NCI-H1092 treated with DMSO at 0.1 percent for 48 hours (cell line): ENCODE measurements at places on chromosomes 12 and 14.
A peak's percentile ranks its signal among the peaks of the same experiment; 100 is the strongest.

DNA sequence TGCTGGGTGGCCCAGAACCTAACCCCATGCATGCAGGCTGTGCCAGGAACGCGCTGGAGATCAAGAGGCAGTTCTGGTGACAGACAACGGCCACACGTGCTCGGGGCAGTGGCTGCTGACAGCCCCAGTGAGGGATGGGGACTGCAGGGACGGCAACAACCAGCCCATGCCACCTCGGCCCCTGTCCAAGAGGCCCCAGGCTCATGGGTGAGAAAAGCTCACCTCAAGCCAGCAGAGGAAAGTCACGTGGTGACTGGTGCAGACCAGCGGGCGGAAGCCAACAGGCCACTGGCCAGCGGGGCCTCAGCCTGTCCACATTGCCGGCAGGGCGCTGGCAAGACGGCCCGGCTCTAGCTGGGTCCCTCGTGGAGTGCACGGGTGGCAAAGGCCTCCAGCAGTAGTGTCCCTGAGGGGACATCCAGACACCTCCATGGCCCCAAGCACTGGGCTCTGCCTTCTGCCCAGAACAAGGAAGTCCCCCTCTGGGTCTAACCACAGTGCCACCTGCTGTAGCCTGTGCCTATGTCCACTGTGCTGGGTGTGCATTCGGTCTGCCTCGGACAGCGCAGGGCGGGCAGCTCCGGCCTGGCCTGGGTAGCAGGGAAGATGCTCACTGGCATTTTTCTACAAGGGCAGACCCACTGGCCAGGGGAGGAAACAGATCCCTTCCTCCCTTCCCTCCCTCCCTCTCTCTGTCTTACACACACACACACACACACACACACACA is 134.1 kb downstream of the NCOR2 start:
- no peak for DNase-seq

- no peak for DNase-seq
Measured at GRCh38 chr12:123149501-123150274, 1.2 kb downstream of the PITPNM2 start.

GRCh38 chr12:49336645-49337584 is at the start of gene C1QL4:
Gene C1QL4 (minus strand): TSS chr12:49337188. CDS start chr12:49336477, 711 bp downstream.
- DNase-seq = peak; percentile 38

DNA sequence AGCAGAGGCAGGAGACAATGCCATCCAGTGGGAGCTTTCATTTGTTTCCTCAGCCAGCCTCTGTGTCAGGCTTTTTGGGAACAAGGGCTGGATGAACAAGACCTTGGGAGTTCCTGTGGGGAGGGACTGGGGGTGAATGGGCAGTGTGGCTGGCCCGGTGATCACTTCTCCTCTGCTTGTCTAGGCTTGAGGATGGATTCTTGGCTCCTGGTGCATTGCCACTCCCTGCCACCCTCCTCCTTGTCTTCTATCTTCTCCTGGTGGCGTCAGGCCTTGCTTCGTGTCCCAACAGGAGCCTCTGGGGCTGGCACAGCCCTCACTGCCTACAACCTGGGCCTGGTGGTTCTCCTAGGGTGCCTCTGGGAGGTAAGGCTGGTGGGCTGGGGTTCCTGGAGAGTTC is 25.0 kb upstream of the KCNA5 start:
- DNase-seq = no peak

DNA sequence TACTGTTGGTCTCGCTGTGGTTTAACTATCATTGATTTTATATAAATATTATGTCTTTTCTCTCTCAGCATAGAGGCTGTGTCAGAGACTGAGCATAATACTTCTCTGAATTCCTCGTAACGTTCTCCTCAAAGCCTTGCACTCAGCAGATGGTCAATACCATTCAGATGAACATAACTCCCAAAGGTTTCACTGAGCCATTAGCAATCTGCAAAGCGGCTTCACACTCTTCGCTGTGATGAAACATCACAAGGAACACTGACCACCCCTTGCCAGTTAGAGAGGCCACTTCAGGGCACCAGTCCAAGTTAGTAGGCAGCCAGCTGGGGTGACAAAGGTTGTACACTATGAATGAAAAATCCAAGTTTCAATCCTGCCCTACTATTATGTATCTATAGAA is 30.1 kb upstream of the STON2 start:
- no peak for DNase-seq

GRCh38 chr14:101115652-101116051 is 212.1 kb upstream of the RTL1 start:
- no peak for DNase-seq

- no peak for DNase-seq
Measured at GRCh38 chr14:100770046-100770445, 43.4 kb downstream of the DLK1 start.

DNA sequence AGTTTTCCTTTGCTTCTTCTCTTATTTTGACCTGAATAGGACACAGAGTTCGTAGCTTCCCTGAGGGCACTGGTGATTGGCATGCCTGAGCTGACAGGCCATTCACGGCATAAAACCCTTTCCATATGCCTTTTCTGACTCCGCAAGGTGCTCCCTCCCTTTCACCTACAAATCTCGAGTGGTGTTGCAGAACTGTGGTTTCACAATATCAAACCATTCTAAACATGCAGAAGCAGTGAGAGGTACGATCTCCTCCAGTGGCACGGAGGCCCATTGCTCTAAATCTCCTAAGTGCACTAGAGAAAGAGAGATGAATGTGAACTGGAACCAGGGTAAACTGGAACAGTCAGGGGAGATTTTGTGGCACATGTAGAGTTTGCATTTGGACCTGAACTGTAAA is 23.9 kb downstream of the CLSTN3 start:
- DNase-seq = no peak

GRCh38 chr14:80977221-80977620 is 21.8 kb downstream of the TSHR start:
- no peak for DNase-seq

DNA sequence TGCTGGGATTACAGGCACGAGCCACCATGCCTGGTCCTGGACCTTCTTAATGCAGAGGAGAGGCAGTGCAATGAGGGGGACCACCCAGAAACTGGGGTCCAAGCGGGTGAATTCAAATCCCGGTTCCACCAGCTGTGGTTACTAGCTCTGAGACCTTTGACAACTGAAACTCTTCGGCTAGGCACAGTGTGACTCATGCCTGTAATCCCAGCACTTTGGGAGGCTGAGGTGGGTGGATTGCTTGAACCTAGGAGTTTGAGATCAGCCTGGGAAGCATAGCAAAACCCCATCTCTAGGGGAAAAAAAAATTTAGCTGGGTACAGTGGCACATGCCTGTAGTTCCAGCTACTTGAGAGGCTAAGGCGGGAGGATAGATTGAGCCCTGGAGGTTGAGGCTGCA is 5.0 kb upstream of the CD4 start:
- DNase-seq = no peak

DNA sequence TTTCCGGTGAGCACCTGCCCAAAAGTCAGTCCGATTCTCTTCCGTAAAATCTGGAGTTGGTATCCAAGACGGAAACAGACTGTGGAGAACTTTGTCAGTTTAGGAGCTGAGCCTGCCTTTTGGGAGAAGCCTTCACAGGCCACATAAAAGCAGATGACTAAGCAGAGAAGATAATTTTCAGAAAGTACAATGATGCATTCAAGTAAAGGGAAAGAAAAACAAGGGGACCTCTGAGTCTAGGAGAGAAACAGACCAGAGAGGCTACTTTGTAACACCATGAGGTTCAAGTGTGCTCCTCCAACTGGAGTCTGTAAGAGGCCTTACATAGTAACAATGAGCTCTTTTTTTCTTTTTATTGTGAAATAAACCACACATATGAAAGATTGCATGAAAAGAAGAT is 21.1 kb downstream of the TMED8 start:
- DNase-seq = no peak

GRCh38 chr12:84599539-84599938 is 313.1 kb downstream of the SLC6A15 start:
- no peak for DNase-seq

GRCh38 chr14:68952531-68953195 is 26.4 kb downstream of the ACTN1 start:
- DNase-seq = no peak

- DNase-seq = no peak
Measured at GRCh38 chr14:100176811-100177327, 17.4 kb upstream of the DEGS2 start.

- DNase-seq = no peak
Measured at GRCh38 chr12:114636723-114637480, 47.1 kb downstream of the TBX3 start.

DNA sequence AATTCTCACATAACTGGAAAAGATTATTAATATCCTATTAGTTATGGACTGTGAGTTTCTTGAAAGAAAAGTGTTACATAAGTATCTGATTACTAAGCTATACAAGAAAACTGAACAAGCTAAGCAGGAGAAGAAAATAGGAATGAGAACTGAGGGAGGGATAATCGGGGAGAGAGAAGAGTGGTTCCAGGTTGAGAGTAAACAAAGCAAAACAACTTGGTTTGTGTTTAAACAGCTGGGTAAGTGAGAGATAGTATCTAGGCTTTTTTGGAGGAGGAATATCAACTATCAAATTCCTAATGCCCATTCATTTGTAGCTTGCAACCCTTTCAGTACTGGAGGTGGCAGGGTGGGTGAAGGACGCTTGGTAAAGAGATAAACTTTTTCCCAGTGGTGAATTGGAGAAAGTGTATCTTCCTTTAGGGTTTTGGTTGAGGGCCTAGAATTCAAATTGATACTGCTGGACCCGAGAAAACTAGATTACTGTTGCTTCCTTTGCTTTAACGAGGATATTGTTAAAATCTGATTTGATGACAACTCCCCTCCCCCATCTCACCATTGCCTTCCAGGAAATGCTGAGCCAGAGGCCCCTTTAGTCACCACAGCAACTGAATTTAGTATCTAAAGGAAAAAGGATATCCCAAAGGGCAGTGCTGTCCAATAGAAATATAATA is 2.0 kb upstream of the SLC2A3 start:
- peak; percentile 62 for DNase-seq

DNA sequence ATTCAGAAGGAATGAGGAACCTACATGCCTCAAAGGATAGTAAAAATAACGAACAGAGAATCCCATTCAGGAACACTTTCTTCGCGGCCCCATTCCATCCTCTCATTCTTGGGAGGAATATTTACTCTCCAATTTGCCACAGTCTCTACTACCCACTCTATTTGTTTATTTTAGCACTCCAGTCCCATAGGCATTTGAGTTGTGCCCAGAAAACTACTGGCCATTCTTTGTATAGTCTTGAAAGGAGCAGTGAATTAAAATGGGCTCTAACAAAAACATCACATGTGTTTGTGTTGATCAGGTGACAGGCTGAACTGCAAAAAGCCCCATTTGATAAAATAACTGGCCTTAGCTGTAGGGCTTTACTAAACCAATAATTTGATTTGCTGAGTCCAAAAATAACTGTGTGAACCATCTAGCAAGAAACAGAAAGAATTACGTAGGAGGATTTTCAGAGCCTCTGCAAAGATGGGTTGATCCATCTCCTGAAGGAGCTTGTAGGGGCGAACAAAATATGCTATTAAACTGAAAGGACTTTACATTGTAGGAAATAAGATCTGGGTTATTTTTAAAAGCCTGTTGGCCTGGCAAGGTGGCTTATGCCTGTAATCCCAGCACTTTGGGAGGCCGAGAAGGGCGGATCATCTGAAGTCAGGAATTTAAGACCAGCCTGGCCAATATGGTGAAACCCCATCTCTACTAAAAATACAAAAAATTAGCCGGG is 142.3 kb upstream of the CPNE8 start:
- no peak for DNase-seq

DNA sequence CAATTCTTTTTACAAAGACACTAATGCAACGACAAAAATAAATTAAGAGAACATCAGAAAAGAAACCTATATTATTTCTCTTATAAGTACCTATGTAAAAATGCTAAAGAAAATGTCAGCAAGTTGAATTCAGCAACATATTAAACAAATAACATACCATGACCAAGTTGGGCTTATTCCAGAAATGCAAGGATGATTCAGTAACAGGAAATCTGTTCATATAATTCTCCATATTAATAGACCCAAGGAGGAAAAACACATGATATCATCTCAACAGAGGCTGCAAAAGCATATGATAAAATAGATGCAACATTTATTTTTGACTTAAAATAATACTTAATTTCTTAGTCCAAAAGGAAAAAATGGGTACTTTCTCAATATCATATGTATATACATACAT is 25.1 kb upstream of the GPHB5 start:
- no peak for DNase-seq

- DNase-seq = no peak
Measured at GRCh38 chr12:87413784-87414183, 615.4 kb downstream of the C12orf50 start.

- no peak for DNase-seq
Measured at GRCh38 chr14:77864085-77864484, 64.2 kb downstream of the ADCK1 start.

DNA sequence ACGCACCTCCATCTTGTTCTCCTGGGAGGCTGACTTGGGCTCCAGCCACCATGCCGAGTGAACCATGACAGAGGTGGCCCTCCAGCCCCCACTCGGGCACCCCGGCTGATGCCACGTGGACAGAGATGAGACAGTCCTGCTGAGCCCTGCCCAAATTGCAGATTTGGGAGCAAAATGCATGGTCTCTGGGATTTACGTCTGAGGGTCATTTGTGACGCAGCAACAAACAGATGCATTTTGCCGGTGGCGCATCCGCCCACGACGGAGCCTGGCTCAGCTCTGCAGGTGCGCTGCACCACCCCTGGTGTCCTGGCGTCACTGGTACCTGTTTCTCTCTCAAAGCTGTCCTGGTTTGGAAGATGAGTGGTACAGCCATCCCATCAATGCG is 31.1 kb upstream of the INF2 start:
- DNase-seq = no peak

DNA sequence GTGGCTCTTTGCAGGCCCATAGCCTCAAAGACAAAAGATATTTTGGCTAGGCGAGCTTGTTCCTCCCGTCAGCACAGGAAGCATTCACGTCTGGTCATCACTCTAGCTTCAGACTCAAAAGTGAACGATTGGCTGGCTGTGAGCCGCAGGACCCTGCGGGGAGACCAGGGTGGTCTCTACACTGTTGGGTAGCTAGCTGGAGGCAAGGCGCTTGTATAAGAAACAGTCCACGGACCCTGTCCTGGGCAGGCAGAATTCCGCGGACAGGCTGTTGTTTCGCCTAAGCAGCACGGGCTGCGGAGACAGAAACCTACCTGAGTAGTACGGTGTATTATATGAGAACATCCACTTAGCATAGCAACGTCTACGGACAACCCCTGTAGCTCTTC is 29.6 kb downstream of the WBP11 start:
- DNase-seq = no peak

GRCh38 chr12:14618983-14619382 is 51.3 kb upstream of the PLBD1 start:
- peak; percentile 44 for DNase-seq

DNA sequence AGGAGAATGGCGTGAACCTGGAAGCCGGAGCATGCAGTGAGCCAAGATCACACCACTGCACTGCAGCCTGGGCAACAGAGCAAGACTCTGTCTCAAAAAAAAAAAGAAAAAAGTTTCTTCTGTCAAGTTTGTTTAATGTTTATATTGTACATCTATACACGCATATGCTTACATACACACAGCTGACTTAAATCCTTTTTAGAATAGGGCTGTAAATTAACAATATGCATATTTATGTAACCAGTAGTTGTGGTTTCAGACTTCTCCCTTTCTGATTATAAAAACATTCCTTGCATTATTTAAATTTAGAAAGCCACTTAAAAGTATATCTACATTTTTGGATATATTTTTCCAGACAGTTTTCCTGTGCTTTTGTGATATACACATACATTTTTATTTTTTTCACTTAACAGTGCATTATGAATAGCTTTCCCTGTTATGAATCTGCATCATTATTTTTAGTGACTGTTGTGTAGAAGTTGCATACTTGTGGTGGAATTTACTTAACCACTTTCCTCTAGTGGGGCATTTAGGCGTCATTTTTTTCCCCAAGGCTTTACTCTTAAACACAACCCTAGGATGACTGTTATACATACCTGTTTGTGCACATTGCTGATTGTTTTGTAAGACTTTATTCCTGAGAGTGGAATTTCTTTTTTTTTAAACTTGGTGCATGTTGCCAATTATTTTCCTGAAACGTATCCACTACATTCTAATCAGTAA is 29.4 kb downstream of the POLR3B start:
- DNase-seq = no peak
